ENCODE measurements at places on chromosomes 4 and X.

GRCh38 chr4:75058486-75058885, 125.6 kb downstream of the PARM1 start:
- no peak for DNase-seq

DNA sequence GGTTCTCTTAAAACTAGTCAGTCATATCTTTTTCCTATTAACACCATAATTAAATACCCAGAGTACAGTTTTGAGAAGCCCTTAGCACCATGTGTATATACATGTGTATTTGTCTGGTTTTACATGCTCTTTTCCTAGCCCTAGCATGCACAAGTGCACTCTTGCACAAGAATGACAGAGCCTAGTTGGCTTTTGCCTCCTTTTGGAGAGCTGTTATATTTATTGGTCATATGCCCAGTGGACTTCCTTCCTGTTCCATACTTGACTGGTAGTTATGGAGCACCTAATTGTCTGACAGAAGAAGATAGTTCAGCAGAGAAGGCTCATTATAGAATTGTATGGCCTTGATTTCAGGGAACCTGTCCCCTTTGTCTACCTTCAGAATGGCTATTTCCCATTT, 155.6 kb downstream of the ARX start:
- DNase-seq: no peak

DNA sequence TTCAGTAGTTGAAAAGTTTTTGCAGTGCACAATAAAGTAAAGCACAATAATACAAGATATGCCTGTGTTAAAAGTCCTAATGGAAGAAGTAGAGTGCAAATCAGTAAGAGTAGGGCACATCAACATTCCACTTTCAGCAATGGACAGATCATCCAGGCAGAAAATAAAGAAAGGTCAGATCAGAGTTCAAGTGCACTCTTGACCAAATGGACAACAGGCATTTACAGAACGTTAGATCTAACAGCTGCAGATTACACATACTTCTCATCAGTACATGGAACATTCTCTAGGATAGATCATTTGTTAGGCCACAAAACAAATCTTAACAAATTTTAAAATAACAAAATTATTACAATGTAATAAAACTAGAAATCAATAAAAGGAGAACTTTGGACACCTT, 1373.5 kb upstream of the PABPC4L start:
- DNase-seq: no peak

DNA sequence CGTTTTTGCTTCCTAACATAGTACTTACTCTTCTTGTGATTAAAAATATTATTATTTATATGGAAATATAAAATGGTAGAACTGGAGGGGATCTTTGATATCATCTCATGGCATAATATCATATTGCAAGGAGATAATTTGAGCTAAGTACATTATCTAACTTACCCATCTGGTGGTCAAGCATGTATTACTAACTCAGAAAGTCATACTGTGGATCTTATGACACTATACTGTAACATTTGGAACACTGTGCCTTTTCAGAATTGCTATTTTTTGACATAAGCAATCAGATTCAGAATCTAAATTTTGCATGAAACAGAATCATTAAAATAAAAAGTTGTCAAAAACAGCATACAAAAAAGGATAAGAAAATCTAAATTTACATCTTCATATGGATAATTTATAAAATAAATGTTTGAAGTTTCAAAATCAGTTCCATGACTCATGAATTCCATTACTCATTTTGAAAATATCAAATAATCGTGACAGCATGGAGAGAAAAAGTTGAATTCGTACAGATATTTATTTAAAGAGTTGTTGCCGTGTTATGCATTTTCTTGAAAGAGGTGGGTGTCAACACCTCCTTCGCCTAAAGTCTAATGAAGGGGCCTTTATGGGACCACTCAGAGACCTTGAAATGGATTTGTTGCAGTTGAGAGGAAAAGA, 928.1 kb downstream of the PDHA2 start:
- no peak for DNase-seq

DNA sequence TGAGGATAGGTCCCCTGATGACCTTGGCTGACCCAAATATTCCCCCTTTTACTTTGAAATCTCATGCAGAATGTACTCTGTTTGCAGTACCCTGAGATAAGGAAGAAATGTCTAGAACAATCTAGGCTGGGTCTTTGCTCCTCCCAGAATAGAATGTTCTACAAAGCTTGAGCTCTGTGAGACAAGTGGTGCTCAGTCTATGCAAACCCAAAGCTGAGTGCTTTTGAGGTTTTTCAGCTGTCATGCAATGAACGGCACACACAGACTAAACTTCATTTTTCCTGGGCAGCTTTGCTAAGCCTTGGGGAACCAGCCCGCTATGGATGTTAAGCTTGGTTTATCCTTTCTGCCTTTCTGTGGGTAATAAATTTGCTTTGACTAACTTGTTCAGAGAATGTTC, 513.6 kb downstream of the FAT4 start:
- DNase-seq: no peak

DNA sequence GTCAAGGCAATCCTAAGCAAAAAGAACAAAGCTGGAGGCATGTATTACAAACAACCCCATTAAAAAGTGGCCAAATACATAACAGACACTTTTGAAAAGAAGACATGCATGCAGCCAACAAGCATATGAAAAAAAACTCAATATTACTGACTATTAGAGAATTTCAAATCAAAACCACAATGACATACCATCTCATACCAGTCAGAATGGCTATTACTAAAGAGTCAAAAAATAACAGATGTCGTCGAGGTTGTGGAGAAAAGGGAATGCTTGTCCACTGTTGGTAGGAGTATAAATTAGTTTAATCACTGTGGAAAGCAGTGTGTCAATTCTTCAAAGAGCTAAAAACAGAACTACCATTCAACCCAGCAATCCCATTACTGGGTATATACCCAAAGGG, 604.6 kb upstream of the GRIA3 start:
- DNase-seq: no peak

DNA sequence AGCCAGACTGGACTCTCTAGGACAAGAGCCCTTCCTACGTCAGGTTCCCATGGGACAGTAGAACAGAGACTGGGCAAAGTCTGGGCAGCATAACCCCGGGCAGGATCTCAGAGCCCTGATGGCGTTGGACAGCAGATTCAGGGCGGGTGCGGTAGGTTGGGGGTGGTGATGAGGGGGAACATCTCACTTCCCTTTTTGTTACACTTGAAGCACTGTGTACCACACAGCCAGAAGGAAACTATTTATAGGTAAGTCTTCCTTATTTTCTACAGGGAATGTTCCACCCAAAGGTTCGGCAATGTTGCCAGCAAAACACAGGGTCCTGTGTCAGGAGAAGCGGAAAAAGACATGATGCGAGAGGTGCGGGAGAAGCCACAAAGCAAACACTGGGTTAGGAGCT, 54.3 kb downstream of the TSC22D3 start:
- DNase-seq: no peak

DNA sequence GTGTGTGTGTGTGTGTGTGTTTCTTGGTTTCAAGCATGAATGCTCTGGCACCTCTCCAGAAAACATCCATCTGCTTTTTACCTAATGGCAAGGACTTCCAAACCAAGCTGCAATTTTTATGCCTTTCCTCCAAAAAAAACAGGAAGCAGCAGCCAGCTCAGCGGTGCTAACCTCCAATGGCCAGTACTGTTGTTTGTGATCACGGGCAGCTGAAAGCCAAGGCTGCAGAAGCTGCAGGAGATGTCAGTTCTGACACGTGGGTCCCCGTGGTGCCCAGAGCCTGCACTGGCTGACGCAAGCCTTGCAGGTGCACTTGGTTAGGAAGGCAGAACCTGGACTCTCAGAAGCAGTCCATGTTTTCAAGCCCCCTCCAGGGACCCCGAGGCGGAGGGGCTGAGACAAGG, 313.6 kb upstream of the DDX53 start:
- peak; percentile 48 for DNase-seq

DNA sequence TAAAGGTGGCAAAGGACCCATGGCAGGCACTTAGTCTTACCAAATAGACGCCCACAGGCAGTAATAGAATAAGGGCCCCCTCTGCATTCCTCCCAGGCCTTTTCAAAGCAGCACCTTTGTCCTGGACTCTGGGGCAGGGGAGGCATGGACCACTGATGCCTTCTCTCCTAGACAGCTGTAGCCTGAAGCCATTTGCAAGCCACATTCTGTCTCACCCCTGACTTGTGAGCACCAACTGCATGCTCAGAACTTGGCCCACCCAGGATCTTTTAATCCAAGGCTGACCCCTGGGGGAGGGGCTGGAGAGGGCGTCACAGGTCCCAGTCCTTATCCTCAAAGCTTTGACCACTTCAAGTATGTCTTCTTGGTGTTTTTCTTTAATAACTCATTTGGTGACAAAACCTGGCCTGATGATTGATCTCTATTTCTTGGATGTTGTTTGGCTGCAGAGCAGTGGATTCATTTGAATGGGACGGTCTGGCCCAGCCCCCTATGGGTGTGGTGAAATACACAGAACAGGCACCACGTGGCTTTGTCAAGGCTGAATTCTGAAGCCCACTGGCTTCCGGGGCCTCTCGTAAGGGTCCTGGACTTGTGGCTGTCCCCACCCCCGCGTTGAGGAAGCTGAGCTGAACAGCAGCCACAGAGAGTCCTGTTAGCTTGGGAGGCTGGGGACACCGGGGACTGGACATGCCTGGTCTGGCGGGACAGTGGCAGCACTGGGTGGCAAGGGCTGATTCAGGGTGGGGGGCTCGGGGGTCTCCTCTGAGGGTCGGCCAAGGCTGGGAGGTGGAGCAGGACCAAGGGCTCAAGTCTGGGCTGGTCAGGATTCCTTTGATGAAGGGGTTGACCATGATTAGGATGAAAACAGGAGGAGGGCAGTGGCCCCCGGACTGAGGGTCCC, 36.6 kb downstream of the ADRA2C start:
- DNase-seq: no peak

GRCh38 chrX:107571296-107571998, 56.9 kb upstream of the PRPS1 start:
- DNase-seq: no peak

- DNase-seq: peak; percentile 29
Measured at GRCh38 chrX:74535408-74536151, 78.8 kb downstream of the RLIM start.

- no peak for DNase-seq
Measured at GRCh38 chr4:77309496-77309895, 152.5 kb downstream of the CCNG2 start.

DNA sequence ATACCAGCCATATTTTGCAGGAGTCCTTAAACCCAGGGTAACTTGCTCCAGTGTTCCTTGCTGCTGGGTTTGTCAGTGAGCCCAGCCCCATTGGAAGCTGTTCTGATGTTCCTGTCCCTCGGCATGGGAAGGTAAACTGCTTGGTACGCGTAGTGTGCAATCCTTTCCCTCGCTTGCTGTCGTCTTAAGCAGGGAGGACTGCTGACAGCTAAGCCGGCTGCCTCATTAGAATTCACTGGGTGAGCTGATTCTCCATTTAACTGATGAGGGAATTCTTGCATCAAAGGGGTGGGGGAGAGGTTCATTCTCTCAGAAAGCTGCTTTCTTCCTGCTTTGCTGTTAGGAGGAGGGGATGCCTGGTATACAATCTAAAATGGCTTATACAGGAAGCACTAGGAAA, 164.6 kb downstream of the MID1IP1 start:
- DNase-seq: no peak

DNA sequence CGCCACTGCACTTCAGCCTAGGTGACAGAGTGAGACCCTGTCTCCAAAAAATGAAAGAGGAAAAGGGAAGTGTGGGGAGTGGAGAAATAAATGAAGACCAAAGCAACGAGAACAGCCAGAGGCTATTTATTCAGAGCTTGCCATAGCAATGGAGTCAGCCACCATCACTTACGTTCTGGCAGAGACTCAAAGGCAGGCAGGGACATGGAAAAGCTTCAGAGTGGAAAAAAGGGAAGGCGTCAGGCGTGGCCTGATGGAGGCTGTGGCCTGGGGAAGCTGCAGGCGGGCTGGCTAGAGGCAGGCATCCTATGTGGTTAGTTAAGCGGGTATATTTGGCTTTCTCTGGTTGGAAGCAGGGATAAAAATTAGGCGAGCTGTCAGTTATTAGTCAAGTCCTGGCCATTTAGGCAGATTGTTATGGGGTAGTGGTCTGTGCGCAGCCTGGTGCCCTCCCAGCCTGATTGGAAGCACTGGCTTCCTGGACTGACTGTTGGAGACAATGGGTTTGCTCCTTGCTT, 73.3 kb downstream of the DCTD start:
- no peak for DNase-seq

DNA sequence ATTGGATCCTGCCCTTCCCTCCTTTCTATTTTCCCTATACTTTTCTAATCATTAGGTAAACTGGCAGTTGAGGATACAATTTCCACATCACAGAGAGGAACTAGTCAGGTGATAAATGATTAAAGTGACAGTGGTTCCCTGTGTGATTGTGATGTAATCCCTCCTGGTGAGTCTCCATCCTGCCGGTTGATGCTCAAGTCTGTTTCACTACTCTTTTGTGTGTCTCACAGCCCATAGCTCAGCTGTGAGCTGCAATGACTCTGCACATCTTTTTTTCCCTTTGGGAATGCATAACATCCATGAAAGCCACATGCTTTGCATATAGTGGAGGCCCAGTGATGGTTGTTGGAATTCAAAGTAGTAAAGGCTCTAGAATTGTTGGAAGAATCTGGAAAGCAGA, 60.4 kb downstream of the CCNI start:
- no peak for DNase-seq

DNA sequence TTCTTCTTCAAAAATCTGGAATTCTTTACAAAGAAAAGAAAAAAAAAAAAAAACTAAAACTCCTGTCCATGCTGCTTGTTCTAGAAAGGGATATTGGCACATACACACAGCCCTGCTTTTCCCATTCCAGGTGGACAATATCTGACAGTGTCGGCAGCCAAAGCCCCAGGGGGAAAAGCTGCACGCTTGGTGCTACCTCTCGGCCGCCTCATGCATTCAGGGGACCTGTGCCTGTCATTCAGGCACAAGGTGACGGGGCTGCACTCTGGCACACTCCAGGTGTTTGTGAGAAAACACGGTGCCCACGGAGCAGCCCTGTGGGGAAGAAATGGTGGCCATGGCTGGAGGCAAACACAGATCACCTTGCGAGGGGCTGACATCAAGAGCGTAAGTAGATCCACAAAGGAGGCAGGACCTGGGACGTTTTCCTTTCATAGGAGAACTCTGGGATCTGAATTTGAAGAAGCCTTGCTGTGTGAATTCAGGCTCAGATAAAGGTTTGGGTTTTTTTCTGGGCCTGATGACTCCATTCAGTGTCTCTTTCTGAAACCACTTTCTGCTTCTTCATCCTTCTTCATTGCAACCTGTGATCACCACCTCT, 71.9 kb downstream of the NPNT start:
- DNase-seq: no peak

GRCh38 chrX:2689773-2690666, 1.1 kb upstream of the CD99 start:
- DNase-seq: no peak

GRCh38 chr4:90080116-90080515, 47.1 kb upstream of the CCSER1 start:
- peak; percentile 6 for DNase-seq

GRCh38 chrX:56221101-56221500, 11.1 kb upstream of the KLF8 start:
- no peak for DNase-seq

DNA sequence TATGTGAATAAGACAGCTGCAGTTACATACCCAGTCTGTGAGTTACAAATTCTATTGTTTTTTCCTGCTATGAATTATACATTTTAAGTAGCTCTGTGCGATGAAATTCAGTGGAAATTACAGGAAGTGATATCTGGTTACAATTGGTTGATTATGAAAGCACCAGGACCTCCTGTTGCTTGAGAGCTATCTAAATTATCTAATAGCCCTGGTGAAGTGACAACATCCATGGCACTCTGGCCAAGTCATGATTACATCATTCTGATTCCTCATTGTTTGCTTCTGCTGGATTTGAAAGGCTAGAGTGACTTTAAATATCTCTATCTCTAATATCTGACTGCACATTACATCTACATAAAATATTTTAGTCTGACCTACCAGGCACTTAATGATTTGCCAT, 515.0 kb downstream of the CFAP47 start:
- no peak for DNase-seq

- DNase-seq: no peak
Measured at GRCh38 chrX:150094375-150094774, 156.1 kb upstream of the EOLA2 start.
